ENCODE measurements at places on chromosomes 11 and 22.

DNA sequence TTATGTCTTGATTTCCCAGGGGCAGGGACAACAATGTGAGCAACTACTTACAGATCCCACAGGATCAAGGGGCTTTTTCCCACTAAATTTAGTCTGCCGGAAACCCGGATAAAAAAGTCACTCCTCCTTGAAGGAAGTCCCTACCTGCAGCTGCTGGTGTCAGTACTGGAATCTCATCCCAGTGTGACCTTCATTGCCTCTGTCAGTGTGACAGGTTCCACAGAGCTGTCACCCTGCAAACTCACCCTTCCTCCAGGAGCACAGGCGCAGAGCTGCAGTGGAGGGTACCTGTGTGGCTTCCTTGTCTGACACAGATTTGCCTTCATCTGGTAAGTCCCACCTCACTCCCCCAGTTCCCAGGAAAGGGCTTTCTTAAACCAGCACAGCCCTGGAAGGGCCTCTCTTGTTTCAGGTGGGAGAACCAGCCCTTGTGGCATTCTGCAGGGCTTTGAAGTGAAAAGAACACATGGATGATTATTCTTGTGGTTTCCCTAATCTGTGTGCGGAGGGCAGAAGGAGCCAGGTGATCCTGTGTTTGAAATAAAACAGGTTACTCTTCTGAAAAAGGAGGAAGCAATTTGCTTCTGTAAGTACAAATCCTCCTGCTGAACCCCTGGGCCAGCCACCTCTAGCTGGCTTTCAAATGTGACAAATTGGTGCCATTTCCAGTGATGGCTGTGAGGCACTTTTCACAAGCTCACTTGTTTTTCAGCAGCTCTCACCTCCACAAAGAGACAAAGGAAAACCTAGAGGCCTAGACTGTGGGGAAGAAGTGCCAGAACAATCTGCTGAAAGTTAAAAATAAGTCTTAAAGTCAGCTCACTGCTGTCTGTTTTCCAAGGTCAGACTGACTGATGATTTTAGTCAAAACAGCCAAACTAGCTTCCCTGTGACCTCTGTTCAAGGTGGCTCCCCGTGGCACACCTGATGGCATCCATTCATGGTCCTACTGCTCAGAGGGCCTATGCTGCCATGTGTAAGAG, 9.2 kb upstream of the PRSS23 start:
- DNase-seq, result no peak

GRCh38 chr11:47257517-47258316, at the start of gene NR1H3:
Gene NR1H3 (plus strand): TSS chr11:47257996. CDS start chr11:47259217, 1,221 bp downstream.
- peak; percentile 58 for DNase-seq

- DNase-seq, result no peak
Measured at GRCh38 chr22:44608597-44609399, 93.2 kb upstream of the PRR5 start.

DNA sequence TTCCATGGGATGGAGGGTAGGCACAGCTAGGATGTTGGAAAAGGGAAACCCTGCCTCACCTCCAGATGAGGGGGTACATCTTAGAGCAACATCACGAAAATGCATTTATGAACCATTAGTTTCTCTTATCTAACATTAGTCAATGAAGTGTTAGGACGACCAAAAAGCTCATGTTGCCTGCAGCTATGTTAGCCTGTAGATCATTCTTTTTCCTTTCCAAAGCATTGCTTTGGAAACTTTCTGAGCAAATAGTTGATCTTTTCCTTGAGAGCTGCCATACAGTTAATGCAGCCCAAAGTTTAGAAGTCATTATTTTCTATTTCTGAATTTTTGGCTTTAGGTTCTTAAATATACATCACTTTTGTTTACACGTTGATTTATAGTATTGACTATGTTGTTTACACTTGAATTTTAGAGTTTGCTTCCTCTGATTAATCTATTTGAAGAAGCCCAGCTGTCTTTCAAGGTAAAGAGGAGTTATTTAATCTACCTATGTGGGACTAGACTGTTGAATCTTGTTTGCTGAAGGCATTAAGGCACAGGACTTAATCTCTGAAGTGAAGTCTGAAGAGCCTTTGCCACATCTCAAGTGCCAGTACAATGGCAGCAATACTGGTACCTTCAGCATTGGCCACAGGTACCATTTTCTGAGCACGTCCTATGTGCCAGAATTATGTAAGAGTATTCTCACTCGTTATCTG, 11.0 kb downstream of the POU2AF3 start:
- no peak for DNase-seq

DNA sequence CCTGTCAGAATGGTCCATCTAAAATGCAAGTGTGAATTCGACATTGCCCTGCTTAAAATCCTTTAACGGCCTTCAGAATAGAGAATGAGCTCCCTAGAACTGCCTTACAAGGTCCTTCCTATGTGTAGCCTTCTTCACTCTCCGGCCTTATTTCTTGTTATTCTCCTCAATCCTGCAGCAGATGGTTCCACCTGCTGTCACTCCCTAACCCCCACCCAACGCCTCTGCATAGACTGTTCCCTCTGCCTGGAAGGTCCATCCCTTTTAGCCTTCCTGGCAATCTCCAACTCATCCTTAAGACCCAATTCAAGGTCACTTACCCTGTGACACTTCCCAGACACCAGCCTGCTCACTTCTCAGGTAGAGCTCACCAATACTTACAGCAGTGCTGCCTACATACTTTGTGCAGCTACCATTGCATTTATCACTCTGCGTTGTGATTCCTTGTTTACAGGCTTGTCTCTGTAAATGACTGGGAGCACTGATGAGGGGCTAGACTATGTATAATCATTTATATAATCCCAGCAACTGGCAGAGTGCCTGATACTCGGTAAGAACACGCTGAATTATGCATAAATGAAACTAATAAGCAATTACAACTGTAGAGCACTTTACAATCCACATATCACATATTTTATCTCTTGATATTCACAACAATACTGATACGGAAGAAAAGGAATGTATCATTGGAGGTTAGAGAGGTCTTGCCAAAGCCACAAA, 58.9 kb downstream of the CLPB start:
- DNase-seq, result no peak

DNA sequence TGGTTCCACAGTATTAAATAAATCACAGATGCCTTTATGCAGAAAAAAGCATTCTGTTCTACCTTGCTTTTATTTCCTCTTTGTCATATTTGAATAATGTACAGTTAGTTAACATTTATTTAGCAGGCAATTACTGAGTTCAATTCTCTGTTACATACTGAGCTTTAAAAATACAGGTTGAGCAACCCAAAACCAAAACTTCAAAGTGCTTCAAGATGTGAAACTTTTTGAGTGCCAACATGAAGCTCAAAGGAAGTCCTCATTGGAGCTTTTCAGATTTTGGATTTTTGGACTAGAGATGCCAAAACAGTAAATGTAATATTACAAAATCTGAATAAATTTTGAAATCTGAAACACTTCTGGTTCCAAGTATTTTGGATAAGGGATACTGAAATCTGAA, 54.1 kb downstream of the PDHX start:
- DNase-seq, result no peak

DNA sequence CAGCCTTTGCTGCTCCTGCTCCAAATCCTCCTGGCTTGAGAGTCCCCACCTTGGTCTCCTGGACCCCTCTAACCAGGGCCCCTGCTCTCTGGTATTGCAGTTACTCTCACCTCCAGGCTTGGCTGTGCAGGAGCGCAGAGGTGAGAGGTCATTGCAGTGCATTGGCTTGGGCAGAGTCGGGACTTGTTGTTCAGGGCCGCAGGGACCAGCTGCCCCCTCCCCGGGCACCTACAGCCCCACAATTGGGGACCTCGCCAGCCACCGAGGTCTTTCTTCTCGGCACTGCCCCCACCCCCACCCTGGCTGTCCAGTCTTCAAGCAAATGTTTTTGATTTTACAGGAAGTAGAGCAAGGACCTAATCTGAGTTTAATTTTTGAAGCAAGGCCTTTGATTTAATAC, 65.5 kb upstream of the FGF3 start:
- DNase-seq, result no peak

GRCh38 chr11:17593466-17594245, 46.6 kb downstream of the OTOG start:
- no peak for DNase-seq

- no peak for DNase-seq
Measured at GRCh38 chr22:49133541-49133940, 694.1 kb downstream of the BRD1 start.

- DNase-seq, result no peak
Measured at GRCh38 chr11:99066618-99067317, 46.0 kb downstream of the CNTN5 start.

- no peak for DNase-seq
Measured at GRCh38 chr11:9594267-9595046, 21.0 kb downstream of the WEE1 start.

DNA sequence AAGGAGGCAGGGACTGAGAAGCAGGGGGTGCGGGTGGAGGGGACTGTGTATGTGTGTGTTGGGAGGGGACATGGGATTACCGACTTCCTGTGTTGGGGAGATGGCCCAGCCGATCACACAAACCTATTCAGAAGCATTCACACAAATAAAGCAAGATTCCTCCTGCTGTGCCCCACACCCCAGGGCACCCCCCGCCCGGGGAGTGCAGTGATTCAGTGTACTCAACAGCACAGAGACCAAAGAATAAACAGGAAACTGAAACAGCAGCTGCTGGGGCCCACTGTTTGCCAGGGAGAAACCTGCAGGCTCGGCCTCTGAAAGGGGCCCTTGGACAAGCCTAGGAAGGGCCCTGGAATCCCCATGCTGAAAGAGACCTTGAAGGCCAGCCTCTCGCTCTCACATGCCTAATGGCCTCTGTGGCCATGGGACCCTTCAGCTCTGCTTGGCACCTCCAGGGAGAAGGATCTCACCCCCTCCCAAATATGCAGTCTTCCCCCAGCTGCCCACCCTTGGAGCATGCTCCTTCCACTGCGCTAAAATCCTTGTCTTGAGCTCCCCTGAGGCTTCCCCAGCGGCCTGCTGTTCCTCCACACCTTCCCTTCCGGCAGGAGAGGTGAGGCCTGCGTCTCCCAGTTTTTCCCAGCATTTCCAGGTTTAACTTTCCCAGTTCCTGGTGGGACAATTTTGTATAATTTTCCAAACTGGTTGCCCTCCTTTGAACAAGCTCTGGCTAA, 72.9 kb downstream of the CSNK2A3 start:
- no peak for DNase-seq

- DNase-seq, result no peak
Measured at GRCh38 chr11:111426617-111427016, 47.5 kb upstream of the POU2AF1 start.

GRCh38 chr11:2811206-2812091, 74.1 kb downstream of the CDKN1C start:
- DNase-seq, result no peak

GRCh38 chr22:19905347-19906276, 36.0 kb upstream of the COMT start:
- no peak for DNase-seq

GRCh38 chr22:40819599-40820140, 524 bp upstream of the SLC25A17 start:
- DNase-seq, result no peak

- DNase-seq, result no peak
Measured at GRCh38 chr11:6402561-6402981, 12.3 kb downstream of the SMPD1 start.

- DNase-seq, result no peak
Measured at GRCh38 chr11:8332891-8333290, 69.2 kb upstream of the LMO1 start.

DNA sequence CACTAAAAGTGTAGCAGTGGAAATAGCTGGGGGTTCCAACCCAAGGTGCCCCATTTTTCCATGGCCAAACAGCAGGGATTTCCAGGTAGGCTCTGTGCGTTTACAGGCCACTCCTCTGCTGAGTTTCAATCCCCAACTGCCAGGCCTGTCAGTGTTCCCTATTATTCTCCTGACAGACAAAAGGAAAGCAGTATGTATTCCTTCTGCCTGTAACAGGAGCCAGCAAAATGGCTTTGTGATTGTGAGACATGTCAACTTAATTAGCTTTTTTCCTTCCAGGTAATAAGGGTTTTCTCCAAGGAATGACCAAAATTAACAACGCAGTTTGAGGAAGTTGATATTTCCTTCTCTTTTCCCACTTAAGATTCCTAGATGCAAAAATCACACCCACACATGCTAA, 277.1 kb upstream of the MPPED2 start:
- no peak for DNase-seq

DNA sequence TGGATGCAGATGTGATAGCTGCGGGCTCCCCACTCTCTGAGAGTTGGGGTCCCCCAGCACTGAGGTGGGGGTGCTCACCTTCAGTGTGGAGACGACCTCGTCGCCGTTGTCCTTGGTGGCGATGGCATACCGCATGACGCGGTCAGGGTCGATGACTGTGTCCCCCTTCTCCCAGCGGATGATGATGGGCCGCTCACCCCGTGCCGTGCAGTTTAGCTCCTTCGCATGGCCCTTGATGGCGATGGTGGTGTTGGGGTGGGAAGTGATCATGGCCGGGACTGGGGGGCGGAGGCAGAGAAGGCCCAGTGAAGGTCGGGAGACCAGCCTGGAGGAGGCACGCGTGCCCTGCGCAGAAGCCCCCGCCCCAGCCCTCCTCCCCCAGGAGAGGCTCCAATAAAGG, 154.2 kb downstream of the CEP164 start:
- no peak for DNase-seq

- DNase-seq, result no peak
Measured at GRCh38 chr11:72685560-72686480, 11.6 kb upstream of the PDE2A start.

GRCh38 chr11:11320825-11321224, 32.2 kb downstream of the CSNK2A3 start:
- no peak for DNase-seq

DNA sequence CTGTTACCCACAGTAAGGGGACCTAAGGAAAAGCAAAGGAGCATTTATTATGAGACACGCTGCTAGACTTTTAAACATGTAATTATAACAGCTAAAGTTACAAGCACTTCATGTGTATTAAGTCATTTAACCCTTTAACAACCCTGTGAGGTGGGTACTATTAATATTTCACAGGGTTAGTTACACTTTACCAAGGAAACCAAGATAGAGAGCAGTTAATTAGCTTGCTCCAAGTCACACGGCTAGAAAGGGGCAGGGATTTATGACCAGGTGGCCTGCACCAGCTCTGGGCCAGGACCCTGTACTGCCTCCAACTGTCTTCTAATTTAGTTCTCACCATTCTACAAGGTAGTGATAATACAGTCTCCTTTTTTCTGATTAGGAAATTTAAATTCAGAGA, 74.9 kb downstream of the RPL27A start:
- no peak for DNase-seq

DNA sequence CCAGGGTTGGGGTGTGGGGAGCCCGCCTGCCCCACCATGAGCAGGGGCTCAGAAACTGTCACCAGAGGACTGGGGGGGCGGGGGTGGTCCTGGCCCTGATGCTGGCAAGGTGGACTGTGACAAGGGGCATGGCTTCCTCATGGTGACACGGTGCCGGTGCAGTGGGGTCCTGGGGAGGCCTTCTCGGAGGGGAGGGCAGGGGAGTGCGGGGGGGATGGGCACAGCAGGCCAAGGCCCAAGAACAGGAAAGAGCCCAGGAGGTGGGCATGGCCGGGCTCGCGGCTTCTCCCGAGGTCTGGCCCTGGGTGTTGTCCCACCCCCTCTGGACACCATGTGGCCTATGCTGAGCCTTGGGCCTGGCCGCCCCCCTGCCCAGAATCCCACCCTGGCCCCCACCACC, 47.2 kb downstream of the MOB2 start:
- no peak for DNase-seq

- no peak for DNase-seq
Measured at GRCh38 chr11:92765965-92766371, 203.5 kb upstream of the MTNR1B start.

- peak; percentile 30 for DNase-seq
Measured at GRCh38 chr11:124867700-124868099, 2.5 kb downstream of the ROBO3 start.

All from COLO829 (cell line).